Esophagus mucosa (tissue), 1 donor: ENCODE measurements at places on chromosomes 11 and 22. TPM values are rescaled to one million over a fixed set of nuclear protein-coding genes. Genes with fewer than 3 reads are reported as not detected.

Gene LGALS12
- not detected for total RNA-seq

Gene LRRC4C
- total RNA-seq: 0.28 TPM

Gene INS
- not detected for total RNA-seq

Gene TAF10
- 101 TPM for total RNA-seq

Gene CDPF1
- total RNA-seq: 3.1 TPM

Gene KCNK4
- not detected for total RNA-seq

Gene DDIAS
- total RNA-seq: 8.9 TPM

Gene MIF
- 956 TPM for total RNA-seq

Gene MLC1
- not detected for total RNA-seq

Gene LDLRAD3
- 7.2 TPM for total RNA-seq

Gene PAMR1
- total RNA-seq: 0.36 TPM

Gene C1QTNF5
- total RNA-seq: 2.0 TPM

DNA sequence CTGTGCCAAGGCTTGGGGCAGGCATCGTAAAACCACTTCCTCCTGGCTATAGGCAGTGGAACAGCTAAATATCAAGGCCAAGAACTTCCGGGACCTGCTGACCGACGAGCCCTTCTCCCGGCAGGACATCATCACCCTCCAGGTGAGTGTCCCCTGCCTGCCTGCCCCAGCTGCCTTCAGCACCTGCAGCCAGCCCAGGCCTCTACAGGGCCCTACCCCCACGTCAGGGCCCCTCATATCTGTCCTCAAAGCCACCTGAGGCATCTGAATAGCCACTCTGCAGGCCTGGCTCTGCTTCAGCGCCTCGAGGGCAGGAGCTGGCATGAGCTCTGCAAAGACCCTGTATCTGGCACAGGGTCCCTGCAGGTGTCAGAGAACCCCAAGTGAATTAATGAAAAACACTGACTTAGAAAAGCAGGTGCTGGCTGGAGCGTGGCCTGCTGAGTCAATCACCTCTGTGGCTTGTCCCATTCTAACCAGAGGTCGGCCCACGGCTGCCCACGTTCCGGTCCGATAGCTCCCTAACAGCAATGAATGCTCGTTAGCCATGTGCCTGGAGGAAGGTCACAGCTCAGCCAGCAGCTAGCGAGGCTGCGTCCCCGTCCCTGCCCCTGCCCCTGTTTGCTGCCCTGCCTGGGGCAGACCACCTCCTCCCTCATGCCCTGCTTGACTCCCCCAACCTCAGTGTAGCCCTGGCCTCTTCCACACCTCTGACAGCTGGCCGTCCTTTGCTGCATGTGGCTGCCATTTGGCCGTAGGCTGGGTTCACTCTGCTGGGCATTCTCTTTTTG, 16.8 kb downstream of the PPIL2 start:
- ATAC-seq: no peak

DNA sequence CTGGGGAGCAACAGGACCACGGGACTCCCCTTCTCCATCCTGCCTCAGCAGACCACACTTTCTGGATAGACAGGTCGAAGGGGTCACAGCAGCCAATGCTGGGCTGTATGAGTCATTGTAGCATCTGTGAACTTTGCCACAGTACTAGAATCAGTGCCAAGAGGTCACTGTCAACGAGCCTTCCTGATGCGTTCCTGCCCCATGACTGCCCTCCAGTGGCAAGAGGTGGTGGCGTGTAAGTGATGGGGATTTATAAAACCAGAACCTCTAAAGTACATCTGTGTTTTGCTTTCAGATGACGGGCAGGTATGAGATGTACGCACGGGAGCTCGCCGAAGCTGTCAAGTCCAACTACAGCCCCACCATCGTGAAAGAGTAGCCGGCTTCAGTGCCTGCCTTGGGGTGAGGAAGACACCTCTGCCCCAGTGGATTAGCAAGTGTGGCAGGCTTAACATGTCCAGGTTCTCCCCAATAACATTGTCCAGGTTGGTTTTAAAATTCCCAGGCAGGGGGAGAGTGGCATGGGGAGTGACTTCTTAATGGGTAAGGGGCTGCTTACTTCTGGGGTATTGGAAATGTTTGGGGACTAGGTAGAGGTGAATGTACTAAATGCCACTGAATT, 29.4 kb downstream of the GUCD1 start:
- peak; percentile 87 for ATAC-seq

DNA sequence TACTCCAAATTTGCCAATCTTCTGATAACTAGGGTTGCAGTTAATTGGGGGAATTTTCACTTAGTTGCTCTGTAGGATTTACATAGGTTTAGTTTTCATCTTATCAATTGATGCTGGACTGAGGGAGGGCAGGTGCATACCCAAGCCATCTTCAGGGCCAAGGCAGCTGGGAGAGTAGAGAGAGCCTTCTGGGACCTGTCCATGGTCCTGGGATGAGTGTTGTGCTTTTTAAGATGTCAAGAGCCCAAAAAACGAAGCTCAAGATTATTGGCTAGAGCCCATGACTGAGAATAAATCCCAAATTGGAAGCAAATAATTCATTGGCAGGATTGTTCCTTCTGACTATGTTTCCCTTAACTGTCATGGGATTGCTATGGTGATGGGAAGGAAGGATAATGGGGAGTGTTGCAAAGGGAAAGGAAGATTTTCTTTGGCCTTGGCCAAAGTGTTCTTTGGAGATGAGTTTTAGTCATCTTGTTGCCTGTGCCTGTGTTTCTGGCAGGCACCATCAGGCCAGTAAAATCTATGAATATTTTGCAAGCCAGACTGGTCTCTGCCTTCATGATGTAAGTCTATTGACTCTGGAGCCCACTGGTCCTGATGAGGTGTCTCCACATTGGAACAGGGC, 4.5 kb downstream of the SLC22A6 start:
- ATAC-seq: no peak

GRCh38 chr11:78040691-78041379, 17.8 kb upstream of the KCTD14 start:
- peak; percentile 68 for ATAC-seq

DNA sequence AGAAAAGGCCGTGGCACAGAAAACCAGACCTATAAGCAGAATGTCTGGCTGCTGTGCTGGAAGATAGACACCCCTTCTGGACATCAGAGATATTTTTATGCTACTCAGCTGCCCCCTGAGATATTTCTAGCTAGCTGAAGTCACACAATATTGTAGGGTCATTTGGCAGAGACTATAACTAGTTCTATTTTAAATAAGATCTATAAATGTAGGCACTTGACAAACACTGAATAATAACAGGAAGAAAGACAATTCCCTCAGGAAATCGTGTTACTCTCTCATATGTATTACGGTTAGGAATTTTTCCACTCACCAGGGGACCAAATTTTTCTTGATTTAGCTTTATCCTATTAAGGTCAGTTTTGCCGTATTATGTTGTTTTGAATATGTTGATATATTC, 845.4 kb downstream of the OPCML start:
- no peak for ATAC-seq

- no peak for ATAC-seq
These were observed 10.1 kb downstream of the AIP start for GRCh38 chr11:67492801-67493547.

DNA sequence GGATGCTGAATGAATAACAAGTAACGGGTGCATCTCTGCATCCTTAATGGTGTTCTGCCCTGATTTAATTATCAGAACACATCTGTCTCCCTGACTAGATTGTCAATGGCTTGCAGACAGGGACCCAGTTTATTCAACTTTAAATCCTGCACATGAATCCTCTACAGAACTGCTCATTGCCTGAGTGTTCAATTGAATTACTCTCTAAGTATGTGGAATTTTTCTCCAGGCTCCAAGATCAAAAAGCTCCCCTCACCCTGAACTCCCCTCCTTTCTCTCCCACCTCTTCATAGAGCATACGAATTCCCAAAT, 11.8 kb downstream of the MB start:
- ATAC-seq: no peak

DNA sequence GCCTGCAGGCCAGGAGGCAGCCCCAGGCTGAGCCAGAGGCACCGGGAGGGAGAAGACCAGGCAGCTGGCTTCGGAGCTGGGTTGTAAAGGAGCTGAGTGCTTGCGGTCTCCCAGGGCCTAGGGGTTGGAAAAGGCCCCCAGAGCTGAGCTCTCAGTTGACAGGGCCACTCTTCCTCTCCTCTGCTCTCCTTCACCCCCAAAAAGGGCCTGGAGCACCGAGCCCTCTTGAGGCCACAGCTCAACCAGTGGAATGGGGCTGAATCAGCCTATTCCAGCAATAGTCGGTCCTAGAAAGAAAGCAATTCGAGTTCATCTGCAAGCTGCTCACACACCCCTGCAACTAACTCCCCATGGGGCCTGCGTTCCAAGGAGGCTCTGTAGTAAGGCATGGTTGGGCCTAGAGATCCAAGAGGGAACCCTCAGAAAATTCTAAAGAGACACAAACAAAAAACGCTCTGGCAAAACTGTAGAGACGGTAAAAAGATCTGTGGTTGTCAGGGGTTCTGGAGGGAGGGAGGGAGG, 205.0 kb downstream of the BUD13 start:
- ATAC-seq: no peak

- ATAC-seq: no peak
These were observed 23.5 kb downstream of the CTNND1 start for GRCh38 chr11:57785072-57785471.

GRCh38 chr22:32932176-32932575, 126.0 kb downstream of the SYN3 start:
- no peak for ATAC-seq

DNA sequence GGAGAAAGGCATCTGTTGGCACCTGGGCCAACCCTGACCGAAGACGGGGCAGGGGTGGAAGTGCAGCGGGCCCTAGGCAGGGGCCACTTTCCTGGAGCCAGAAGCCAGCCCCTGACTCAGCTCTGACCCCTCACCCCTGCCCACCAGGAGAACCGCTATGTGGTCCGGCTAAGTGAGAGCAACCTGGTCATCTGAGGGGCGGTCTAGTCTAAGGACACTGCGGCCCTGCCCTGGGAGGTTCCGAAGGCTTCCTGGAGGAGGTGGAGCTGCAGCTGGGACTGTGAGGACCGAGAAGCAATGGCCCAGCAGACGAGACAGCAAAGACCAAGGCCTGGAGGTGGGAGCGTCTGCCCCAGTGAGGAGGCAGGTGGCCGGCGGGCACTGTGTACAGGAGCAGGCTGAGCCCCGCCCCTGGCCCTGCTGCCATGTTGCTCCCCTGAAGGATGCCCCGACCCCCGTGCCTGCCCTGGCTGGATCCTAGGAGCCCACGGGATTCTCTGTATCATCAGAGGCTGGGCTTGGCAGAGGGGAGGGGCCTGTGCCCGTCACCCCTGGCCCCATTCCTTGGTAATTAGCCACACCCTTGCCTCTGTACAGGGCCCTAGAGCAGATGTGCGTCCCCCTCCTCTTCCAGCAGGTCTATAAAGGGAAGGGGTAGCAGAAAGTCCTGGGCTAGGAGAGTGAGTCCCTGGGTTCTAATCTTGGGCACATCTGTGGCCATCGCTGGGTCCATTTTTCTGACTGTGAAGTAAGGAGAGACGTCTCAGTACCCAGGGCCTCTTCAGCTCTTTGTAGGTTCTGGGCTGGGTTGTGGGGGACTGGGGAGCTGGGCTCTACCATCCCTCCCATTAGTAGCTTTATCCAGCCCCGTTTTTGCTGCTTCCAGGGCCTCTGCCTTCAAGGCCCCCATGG, 19.4 kb downstream of the RELT start:
- no peak for ATAC-seq

GRCh38 chr22:37427135-37427710, at the start of gene ELFN2:
Gene ELFN2, minus strand, starts transcription at chr22:37427479. Its CDS starts 51,945 bp downstream, at chr22:37375534.
- ATAC-seq: no peak

GRCh38 chr11:70111269-70112016, 33.3 kb downstream of the ANO1 start:
- no peak for ATAC-seq

- no peak for ATAC-seq
These were observed 343.7 kb downstream of the BRD1 start for GRCh38 chr22:49483946-49484345.

GRCh38 chr11:113119074-113119473, 157.9 kb downstream of the NCAM1 start:
- ATAC-seq: no peak

DNA sequence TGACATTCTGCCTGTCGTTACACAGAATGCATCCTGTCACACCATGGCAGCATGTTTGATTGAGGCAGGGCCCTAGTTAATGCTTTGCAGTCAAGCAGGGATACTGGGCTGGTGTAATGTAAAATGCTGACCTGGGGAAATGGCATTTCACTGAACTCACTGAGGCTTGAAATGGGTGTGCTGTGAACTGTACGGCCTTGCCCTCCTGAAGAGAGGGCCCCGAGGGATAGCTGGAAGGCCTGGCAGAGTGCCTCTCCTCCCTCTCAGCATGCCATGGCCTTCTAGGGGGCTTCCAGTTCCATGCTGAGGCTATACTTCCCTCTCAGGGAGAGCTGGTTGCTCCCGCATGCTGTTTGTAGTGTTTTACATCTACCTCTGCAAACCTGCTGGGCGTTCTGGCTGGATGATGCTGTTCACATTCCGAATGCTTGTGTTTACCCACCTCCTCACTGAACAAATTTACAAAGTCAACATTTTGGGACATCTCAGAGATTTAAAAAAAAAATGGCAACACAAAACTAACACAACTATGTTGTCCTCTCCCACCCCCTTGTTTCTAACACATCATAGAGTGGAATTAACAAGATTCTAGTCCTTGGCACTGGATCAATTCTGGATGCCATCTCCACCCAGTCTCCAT, 416.7 kb upstream of the CADM1 start:
- no peak for ATAC-seq

- no peak for ATAC-seq
These were observed 22.8 kb upstream of the RELT start for GRCh38 chr11:73353422-73353821.

GRCh38 chr11:131868629-131869507, 498.5 kb downstream of the NTM start:
- ATAC-seq: no peak

DNA sequence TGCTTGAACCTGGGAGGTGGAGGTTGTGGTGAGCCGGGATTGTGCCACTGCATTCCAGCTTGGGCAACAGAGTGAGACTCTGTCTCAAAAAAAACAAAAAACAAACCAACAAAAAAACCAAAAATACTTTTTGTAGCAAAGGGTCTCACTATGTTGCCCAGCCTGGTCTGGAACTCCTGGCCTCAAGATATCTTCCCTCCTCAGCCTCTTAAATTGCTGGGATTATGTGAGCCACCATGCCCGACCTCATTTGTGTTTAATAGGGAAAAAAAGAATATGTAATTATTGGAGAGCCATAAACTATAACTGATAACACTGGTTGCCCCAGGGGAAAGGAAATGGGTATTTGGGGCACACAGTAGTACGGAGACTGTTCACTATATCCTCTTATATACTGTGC, 19.7 kb downstream of the UVRAG start:
- ATAC-seq: no peak

GRCh38 chr11:69071956-69072355, 23.2 kb downstream of the TPCN2 start:
- no peak for ATAC-seq
